ENCODE measurements at places on chromosomes 2 and 18. TPM values are rescaled to one million over a fixed set of nuclear protein-coding genes. Genes with fewer than 3 reads are reported as not detected.

DNA sequence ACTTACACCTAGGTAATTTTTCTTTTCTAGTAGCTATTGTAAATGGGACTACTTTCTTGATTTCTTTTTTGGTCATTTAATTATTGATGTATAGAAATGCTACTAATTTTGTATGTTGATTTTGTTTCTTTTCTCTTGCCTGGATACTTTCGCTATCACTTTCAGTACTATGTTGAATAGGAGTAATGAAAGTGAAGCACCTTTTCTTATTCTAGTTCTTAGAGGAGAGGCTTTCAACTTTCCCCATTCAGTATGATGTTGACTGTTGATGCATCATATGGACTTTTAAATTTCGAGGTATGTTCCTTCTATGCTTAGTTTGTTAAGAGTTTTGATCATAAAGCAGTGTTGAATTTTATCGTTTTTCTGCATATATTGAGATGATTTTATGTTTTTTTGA lies 142.5 kb downstream of the CDH19 start:
- DNase-seq = no peak

DNA sequence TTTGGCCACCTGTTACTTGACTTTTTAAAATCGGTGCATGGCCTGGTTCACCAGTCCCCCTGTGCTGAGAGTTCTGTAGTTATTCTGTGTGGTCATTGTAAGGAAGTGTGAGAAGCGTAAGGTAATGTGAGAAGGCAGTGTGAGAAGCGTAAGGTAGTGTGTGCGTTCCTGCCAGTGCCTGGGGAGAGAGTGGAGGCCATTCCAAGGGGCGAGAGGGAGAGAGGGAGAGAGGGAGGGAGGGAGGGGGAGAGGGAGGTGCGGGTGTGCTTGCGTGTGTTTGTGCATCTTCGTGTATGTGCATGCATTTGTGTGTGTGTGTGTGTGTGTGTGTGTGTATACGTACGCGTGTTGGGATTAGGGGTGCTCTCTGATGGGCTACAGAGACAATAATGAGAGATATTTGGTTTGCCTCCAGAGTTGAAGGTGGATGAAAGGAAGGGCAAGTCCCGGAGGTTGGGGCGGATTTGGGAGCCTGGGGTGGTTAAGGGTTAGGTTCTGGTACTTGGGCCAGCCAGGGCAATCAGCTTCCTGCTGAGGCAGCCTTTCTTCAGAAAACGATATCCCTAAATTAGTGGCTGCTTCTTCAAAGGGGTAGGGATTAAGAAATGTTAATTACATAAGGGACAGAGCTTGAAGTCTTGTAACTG lies 53.7 kb downstream of the SGPP2 start:
- DNase-seq = no peak

GRCh38 chr2:62227386-62228075 lies 31.6 kb downstream of the B3GNT2 start:
- DNase-seq = no peak

GRCh38 chr2:135843671-135844070 lies 6.7 kb upstream of the LCT start:
- no peak for DNase-seq

DNA sequence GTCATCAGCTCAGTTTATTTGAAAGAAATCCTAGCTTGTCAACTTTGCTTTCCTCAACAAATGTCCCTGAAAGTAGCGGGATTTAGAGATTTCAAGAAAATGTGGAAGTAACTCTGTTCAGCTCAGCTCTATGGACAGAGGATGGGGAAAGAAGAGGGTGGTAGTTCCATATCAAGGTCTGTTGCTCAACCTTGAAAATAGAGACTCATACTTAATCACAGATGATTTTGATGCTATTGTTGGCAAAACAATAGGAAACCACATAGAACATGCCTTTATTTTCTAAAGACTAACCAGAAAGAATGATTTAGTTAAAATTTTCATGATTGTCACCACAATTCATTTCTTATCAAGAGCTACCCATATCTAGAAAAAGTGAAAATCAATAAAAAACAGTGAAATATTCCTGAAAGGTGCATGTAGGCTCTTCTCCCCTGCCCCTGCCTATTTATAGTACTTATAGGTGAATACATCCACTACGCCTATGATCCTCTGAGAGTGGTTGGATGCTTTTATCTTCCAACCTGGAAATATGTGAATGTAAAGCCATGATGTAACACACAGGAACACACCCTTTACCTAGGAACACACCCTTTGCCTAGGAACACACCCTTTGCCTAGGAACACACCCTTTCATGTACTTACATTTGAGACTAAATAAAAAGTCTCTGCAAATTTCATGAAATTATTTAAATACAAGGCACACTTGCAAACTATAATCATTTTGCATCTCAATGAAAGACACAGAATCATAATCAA lies 65.8 kb downstream of the ETAA1 start:
- DNase-seq = no peak

DNA sequence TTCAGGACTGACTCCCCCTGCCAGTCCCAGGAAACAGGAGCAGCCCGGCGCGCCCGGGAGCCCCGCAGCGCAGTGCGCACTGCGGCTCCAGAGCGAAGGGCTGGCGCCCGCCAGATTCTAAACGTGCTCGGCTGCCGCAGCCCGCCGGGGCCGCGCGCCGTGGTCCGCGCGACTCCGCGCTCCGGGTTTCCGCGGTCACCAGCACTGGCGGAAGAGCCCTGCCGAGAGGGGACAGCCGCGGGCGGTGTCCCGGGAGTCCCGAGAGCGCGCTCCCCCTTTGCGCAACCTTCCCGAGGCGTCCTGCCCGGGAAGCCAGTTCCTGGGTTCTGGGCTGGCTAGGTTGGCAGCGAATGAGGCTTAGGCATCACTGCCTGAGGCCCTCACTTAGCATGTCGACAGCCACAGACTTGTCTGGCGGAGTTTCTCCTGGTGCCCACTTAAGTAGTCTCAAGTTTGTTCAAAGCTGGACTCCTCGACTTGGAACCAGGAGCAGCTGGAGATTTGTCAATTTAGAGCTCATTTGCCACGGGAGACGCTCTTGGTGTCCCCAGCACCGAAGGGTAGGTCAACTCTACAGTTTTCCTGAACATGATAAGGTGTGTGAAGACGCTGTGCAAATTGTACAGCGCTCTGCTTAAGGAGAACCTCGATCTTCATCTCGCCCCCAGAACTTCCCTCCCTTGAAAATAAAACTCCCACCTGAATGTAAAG lies 1.5 kb upstream of the VSNL1 start:
- peak; percentile 24 for DNase-seq

DNA sequence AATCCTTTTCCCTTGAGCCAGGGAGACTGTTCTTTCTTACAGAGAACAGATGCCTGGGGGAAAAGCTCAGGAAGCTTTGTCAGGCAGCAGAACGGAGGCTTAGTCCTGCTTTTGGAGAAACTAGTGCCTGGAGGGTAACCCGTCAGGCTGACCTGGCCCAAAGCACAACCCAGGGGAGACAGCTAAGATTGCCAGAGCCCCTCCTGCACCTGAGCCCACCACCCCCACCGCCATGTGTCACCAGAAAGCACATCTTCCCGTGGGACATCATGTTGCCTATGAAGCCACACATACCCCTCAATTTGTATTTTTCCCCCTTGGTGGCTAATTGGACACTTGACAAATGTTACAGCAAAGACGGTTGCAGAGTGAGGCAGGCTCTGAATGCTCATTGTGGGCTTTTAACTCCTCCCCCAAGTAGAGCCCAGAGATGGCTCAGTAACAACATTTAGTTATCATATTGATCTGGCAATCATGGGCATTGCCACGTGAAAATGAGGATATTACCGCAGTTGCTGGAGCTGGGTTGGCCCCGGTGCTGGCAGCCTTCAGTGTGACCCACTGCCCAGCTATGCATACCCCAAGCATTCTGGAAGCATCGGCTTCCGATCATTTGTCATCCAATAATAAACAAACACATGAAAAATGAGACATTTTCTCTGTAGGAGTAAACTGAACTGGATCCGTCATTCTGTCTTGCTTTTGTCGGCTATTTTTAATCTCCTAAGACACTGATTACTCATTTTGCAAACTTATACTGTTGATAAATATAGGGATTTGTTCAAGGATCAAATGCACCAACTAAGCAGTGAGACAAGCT lies 229.5 kb downstream of the ATAD2B start:
- no peak for DNase-seq

GRCh38 chr2:25899404-25899970 lies 21.2 kb upstream of the ASXL2 start:
- DNase-seq = no peak

DNA sequence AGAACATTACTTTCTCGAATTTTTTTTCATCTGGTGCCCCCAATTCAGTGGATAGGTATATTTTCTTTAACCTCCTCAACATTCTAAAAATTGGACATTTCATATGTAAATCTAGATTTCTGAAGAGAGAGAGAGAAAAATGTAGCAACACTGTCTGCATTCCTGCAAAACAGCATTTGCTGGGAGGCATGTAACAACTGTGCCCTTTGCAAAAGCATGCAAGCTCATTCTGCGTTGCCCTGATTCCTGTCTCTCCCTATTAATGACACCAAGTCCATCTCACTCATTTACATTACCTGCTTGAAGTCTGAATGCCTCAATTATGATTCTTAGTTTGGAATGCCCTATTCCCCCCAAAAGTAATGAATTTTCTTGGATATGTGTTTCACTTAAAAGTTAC lies 79.8 kb upstream of the BARD1 start:
- no peak for DNase-seq

DNA sequence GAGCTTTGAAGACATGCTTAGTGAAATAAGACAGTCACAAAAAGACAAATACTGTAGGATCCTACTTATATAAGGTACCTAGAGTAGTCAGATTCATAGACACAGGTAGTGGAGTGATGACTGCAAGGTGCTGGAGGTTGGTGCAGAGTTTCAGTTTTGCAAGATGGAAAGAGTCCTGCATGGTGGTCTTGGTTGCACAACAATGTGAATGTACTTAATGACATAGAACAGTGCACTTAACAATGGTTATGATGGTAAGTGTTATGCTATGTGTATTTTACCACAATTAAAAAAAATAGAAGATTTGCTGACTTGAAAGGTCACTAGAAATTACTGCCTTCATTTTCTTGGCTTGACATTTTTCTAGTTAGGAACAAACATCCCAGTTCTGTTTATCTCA lies 9.5 kb downstream of the CERS6 start:
- DNase-seq = no peak

GRCh38 chr2:120066800-120067547 lies 54.1 kb downstream of the EPB41L5 start:
- DNase-seq = no peak

GRCh38 chr2:202361108-202361507 lies 15.0 kb upstream of the BMPR2 start:
- no peak for DNase-seq

- DNase-seq = no peak
Measured at GRCh38 chr2:109474319-109474825, 139.4 kb downstream of the SEPTIN10 start.

DNA sequence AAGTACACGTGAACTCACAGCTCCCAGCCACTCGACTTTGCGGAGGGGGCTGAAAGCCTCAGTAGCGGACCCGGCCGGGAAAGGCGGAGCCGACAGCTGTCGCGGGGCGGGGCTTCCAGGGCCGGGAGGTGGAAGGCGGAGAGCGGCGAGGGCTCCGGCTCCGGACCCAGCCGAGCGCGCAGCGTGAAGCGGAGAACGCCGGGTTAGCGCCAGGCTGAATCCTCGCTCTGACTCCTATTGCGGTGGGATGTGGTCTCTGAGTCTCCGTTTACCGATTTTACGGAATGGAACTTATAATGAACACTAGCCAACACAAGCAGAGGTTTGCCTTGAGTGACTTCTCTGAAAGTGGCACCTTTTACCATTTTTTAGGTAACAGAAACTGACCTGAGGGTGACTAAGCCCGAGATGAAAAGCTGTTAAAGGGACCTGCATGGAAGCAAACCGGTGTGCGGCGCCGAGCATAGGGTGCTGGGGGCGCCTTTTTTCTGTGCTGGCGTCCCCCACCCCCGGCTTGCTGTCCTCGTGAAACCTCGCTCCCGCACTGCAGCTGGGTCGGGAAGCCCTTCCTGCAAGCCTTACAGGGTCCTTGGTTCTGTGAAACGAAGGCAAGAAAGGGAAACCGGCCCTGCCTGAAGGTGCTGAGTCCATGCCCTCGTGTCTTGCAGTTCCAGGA lies 72.9 kb downstream of the EN1 start:
- peak; percentile 16 for DNase-seq

DNA sequence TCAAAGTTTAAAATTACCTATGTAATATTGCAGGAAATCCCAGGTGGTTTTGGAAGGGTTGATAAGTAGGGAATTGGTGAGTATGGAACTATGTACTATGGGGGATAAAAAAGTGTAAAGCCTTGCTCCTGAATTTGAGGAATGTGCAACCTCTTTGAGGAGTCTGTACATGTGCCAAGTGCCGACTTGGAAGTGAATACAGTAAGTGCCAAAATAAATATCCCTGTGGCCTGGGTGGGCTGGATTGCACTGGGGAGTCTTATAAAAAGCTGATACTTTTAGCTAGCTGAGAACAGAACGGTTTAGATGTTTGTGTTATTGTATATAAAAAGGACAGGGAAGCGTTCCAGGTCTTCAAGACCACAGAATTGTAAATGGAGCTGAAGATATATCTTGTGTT lies 317.1 kb upstream of the LRRTM1 start:
- DNase-seq = no peak

DNA sequence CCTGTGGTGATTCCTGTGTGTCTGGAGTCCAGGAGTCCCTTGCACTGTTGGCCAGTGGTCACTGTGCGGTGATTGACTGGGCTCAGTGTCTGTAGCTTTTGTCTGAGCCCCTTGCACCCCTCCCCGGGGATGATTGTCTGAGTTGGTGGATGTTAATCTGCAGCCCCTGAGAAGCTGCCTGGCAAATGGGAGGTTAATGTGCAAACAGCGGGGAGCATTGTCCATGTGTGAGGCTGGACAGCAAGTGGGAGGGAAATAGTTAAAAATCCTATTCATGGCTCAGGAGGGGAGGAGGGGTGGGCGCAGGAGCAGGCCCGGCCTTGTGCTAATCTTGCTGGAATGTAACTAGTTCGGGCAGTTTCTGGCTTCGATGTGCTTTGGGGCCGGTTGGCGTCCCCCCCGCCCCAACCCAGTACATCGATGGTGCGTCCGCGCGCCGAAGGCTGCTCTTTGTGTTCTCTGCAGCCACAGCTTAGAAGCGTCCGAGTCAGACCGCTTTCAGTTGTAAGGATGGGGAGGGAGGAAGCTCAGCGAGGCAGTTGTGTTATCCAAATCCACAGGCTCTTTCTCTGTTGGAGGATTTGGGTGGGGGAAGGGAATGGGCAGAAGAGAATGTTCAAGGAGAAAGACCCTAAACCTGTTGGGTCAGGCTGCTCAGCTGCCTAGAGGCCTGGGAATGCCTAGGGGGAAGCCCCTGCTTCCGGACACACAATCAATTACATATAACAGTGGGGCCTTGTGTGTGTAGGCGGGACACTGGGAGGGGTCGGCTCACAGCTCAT lies 71.8 kb downstream of the TGOLN2 start:
- peak; percentile 32 for DNase-seq

GRCh38 chr2:10965241-10965843 lies 53.6 kb downstream of the KCNF1 start:
- DNase-seq = no peak

Gene LRP2
- total RNA-seq = under 0.01 TPM

Gene DSG4
- total RNA-seq = not detected

Gene SLC9A4
- total RNA-seq = not detected

Gene CRACDL
- total RNA-seq = 3.0 TPM

Gene CCDC85A
- total RNA-seq = 2.2 TPM

Gene SLC40A1
- 319 TPM for total RNA-seq

Gene DUSP19
- 2.1 TPM for total RNA-seq

Gene TBR1
- total RNA-seq = under 0.01 TPM

Measured in dermis microvascular lymphatic vessel endothelial cell (primary cell).